T1000 (cell line): ENCODE measurements at places on chromosomes 7 and 10.

DNA sequence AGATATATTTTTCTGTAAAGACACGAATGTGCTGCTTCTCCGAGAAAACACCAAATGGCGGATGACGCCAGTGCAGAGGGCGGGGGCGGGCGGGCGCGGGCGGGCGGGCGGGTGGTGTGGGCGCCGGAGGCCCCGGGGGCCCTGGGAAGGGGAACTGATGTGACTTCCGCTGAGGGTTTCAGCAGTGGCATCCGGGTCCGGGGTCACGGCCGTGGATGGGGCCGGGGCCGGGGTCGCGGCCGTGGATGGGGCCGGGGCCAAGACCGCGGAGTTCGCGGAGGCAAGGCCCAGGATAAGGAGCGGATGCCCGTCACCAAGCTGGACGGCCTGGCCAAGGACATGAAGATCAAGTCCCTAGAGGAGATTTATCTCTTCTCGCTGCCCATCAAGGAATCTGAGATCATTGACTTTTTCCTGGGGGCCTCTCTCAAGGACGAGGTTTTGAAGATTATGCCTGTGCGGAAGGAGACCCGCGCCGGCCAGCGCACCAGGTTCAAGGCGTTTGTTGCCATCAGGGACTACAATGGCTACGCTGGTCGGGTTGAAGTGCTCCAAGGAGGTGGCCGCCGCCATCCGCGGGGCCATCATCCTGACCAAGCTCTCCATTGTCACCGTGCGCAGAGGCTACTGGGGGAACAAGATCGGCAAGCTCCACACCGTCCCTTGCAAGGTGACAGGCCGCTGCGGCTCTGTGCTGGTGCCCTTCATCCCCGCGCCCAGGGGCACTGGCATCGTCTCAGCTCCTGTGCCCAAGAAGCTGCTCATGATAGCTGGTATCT, 20.3 kb upstream of the IGF2BP3 start:
- no peak for DNase-seq

GRCh38 chr10:49605216-49605938, 4.7 kb upstream of the SLC18A3 start:
- no peak for DNase-seq

GRCh38 chr10:116437076-116437692, 9.5 kb downstream of the PNLIPRP3 start:
- DNase-seq: no peak

DNA sequence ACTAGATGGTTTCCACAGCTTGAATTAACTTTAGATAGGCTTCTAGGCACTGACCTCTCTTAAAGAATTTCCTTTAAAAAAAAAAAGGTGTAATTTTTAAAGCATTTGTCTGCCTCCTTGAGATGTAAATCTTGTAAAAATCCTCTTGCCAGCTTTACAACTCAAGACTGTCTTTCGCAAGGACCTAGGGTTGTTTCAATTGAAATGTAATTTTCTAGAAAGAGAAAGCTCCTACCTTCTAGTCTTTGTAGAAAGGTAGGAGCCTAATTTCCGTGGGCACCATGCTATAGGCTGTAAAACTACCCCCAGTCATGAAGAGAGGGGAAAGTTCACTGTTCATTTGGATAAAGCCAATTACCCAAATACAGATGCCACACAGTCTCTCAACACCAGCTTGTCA, 228.8 kb upstream of the TMEM229A start:
- no peak for DNase-seq

GRCh38 chr7:101238226-101239182, 902 bp upstream of the CLDN15 start:
- no peak for DNase-seq

GRCh38 chr10:70960316-70960715, 72.0 kb upstream of the PCBD1 start:
- no peak for DNase-seq

DNA sequence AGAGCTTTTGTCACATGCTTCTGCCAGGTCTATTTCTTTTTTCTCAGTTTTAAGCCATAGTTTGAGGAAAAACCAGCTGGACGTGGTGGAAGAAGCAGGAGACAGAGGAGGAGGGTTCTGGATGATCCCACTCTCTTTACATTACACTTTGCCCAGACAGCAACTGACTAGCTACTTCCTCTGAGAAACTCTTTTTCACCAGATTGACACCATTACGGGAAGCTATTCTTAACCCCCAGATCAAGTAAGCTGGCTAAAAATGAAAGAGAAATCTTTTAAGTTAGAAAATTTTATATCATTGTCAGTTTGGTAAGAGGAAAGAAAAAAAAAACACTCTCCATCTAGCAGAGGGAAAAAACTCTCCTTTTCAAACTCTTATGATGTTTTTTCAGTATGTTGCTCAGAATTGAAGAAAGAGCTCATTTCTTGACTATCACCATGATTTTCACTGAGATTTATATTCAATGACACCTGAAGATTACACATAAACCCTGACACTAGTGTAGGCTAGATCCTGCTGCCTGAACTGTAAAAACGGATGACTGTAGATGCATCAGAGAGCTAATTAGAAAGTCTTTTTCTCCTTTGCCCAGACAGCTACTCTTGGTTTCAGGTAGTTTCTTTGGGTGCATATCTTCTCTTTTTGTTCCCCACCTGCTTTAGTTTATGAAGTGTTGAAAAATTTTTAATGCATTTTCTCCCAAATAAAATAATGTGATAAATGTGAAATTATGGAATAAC, 203.1 kb downstream of the TFEC start:
- no peak for DNase-seq

DNA sequence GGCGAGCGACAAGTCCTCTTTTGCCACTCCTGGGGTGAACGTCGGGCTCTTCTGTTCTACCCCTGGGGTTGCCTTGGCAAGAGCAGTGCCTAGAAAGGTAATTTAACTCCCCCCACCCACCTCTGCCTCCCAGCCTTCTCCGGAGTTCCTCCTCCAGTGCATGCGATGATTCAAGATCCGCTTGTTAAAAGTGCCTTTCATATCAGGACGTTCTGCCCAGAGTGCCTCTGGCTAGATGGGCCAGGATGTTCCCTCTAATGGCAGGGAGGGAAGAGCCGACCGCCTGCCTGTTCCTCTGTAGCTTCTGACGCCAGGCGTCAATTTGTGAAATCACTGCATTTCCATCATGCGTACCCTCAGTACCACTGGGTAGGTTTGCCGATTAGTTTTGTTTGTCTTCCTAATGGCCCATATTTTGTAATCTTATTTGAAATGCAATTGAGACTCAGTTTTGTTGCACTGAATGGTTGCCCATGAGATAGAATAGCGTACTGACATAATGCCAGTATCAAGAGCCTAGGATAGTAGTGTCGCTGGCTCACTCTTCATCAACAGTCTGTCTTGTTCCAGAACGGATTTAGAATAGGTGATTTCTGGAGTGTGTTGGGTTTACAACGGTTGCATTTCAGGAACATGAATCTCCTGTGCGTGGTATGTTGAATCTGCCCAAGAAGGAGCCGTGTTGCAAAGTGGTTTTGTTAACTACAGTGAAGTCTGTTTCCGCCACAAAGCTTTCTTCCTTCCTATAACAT, 13.5 kb downstream of the ECHDC3 start:
- DNase-seq: no peak

DNA sequence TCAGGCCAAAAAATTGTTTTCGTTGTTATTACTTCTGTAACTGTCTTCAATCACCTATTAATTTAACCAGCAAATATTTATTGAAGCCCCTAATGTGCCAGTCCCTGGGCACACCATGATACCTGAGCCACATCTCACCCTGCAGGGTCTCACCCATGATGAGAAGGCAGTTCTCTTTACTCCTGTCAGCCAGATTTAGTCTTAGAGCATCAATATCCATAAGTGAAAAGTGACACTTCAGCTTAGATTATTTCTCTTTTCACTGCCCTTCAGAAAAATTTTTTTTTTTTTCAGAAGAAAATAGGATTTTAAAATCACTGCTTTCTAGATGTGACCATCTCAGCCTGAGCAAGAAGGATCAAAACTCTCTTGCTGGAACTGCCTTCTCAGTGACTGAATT, 258.6 kb upstream of the NFE2L3 start:
- DNase-seq: no peak

- no peak for DNase-seq
Observed at GRCh38 chr10:116026315-116026714, 246.7 kb downstream of the GFRA1 start.

GRCh38 chr7:123823898-123824753, 20.8 kb upstream of the HYAL4 start:
- DNase-seq: no peak

GRCh38 chr10:17101910-17102266, 27.7 kb downstream of the CUBN start:
- DNase-seq: no peak

GRCh38 chr10:6194311-6194710, 8.4 kb upstream of the PFKFB3 start:
- DNase-seq: no peak

DNA sequence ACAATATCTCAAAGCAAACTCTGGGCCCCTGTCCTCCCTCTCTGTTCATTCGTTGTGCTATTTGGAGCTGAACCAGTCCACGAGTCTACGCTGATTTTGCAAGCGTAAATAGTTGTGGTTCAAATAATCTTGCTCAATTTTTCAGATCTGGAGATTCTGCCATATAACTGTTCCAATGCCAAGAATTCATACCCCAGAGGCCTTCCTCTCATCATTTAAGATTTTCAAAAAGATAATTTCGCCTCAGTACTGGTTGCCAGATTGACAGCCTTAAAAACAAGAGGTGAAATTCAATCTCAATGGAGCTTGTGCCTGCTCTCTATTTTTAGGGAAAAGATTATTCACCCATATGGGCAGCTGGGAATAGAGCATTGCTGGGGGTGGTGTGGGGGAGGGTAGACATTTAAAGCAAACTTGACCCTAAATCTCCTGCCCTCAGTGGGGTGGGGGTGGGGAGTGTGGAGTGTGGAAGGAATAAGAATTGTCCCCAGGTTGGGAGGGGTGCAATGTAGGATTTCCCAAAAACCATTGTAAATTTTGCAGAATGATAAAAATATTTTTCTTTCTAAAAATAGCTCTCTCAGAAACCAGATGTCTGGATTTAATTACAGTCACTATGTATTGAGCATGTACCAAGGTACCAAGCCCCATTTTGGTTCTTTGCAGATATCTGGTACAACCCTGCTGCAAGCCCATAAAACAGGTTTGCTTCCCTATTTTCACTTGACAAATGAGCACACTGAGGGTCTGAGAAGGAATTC, 104.7 kb upstream of the EEPD1 start:
- DNase-seq: no peak

DNA sequence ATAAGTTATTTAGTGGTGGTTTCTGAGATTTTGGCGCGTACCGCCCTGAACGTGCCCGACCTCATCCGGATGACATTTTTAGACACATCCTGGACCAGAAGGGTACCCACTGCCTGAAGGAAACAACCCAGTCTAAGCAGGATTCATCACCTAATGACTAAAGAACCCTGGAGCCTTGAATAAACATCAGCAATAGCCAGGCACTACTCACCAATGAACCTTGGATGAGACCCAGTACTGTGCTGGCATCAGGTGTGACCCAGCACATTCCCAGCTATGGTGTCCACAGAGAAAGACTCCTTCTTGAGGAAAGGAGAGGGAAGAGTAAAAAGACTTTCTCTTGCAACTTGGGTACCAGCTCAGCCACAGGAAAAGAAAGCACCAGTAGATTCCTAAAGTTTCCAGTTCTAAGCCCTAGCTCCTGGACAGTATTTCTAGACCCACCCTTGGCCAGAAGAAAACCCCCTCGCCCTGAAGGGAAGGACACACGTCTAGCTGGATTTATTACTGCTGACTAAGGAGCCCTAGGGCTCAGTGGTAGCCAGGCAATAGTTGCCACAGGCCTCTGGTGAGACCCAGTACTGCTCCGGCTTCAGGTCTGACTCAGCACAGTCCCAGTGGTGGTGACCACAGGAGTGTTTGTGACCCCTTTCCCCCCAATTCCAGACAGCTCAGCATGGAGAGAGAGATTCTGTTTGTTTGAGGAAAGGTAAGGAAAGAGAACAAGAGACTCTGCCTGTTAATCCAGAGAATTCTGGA, 32.5 kb downstream of the ZNF277 start:
- DNase-seq: peak; percentile 56

GRCh38 chr7:92717993-92718716, 118.2 kb downstream of the CDK6 start:
- DNase-seq: no peak

DNA sequence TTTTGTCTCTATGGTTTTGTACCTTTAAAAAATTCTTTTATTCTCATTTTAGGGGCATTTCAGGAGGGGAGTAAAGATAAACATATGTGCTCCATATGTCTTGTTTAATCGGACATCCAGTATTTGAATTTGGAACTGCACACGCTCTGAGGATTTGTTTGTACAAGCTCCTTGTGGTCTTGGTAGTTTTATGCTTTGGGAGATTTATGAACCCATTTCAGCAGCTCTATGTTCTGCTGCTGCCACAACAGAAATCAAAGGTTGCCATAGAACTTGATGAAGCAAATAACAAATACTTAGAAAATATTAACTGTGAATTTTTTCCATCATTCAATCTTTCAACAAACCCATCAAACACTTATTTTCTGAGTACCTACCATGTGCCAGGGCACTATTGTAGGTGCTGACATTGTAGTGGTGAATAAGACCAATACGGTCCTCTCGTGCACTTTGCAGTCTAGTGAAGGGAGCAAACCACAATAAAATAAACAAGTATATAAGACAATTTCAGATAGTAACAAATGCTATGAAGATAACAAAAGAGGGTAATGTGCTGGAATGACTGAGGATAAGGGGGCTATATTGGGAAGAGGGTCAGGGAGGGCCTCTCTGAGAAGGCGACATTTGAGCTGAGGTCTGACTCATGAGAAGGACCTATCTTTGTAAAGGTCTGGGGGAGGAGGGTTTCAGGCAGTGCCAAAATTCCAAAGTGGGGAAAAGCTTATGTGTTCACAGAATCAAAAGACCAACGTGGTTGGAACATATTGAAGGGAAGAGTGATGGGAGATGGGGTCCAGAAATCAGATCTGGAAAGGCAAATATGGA, 30.4 kb downstream of the MYPN start:
- no peak for DNase-seq

- DNase-seq: peak; percentile 45
Observed at GRCh38 chr10:95445223-95445836, 115.8 kb downstream of the SORBS1 start.

DNA sequence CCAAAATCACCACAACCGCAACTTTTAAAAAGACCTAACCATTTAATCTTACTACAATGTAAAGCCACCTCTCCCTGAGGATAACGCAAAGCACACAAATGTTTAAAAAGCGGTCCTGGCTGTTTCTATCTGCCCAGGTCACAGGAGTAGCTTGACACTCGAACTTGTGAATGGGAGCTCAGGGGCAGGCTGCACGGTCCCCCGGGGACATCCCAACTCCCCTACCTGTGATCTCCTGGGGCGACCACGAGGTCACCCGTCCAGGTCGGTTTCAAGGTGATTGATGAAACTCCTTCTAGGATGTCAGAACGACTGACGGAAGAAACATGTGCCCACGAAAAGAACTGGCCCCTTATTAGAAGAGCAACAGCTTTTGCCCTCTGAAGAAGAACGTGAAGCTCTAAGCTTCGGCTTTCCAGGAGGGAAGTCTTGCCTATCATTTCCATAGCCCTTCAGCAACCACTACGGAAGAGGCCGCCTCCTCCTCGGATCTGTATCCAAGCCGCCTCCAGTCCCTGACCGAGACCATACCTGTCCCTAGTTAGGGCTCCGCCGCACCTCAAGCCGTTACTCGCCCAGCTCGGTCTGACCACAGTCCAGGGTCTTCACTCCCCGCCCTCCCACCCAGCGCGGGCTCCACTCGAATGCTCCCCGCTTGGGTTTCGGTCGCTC, 459 bp downstream of the CYCS start:
- DNase-seq: no peak
